ENCODE measurements at places on chromosomes 7 and 10. TPM values are rescaled to one million over a fixed set of nuclear protein-coding genes. Genes with fewer than 3 reads are reported as not detected.

The PCGF6 gene
- total RNA-seq, result 9.9 TPM

DNA sequence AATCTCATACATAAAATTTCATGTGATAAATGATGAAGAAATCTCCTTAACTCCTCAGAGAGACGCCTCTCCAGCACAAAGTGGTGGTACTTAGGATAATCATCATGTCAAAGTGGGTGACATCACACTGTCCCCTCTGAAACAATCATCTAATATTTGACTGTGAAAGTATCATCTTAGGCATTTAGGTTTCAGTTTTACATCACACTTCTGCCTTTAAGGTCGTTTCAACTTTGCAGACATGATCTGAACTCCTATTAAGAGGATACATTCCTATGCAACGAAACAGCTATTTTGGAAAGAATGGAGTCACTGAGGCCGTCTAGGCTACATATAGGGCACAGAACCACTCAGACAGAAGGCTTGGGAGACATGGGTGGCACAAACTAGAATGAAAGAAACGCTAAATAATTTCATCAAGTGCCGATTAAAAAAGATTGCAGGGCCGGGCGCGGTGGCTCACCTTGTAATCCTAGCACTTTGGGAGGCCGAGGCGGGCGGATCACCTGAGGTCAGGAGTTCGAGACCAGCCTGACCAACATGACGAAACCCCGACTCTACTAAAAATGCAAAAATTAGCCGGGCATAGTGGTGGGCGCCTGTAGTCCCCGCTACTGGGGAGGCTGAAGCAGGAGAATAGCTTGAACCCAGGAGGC lies 2.0 kb downstream of the VOPP1 start:
- DNase-seq, result no peak

DNA sequence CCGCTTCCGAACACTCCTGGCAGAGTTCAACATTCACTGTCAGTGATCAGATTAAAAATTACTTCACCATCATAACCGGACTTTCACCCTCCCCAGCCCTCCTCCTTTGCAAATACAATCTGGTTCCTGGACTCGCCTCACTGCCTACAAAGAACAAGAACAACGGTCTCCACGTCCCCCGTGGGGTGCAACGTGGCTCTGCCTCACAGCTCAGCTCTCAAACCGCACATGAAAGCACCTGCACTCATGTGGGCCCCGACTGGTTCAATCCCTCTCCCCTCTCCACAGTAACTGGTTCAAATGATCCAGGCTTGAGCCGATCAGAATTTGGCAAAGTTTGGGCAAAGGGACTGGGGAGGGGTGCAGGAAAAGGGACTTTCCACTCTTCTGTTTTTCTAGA lies 21.0 kb downstream of the ASB13 start:
- no peak for DNase-seq

DNA sequence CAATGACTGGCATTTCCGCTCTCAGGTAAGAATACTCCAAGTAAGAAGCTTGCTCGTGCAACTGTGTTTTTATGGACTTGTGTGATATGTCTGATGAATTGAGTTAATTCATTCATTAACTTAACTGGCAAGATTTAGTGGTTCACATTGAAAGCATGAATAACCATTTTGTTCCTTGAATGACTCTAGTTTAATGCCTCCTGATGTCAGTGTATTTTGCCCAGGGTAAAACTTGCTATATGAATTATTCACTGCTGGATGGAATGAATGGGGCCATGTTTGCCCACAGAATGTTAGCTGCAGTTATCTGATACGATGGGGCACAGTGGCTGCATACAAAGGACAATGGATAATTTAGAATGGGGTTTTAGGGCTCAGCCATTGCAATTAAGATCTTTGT lies 124.1 kb downstream of the ZNF365 start:
- DNase-seq, result no peak

The TMEM225B gene
- 1.8 TPM for total RNA-seq

DNA sequence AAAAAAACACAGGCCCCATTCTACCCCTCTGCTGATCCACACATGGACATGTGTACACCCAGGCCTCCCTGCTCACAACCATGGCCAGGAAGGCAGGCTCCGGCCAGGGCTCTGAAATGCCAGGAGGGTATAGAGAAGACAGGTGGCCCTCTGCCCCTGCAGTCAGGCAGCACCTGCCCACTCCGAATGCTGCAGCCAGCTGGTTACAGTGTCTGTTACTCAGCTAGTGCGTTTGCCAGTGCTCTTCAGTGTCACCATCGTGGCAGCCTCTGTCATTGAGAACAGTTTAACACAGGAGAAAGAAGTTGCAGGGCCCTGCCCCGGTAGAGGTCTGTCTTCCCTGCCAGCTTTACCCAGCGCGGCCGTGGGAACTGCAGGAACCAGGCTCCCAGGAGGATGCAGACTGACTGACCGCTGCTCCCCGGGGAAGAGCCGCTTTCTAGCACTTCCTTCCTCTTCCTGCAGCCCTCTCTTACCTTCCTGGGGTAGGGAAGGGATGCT lies 128.8 kb upstream of the FAM20C start:
- peak; percentile 64 for DNase-seq

DNA sequence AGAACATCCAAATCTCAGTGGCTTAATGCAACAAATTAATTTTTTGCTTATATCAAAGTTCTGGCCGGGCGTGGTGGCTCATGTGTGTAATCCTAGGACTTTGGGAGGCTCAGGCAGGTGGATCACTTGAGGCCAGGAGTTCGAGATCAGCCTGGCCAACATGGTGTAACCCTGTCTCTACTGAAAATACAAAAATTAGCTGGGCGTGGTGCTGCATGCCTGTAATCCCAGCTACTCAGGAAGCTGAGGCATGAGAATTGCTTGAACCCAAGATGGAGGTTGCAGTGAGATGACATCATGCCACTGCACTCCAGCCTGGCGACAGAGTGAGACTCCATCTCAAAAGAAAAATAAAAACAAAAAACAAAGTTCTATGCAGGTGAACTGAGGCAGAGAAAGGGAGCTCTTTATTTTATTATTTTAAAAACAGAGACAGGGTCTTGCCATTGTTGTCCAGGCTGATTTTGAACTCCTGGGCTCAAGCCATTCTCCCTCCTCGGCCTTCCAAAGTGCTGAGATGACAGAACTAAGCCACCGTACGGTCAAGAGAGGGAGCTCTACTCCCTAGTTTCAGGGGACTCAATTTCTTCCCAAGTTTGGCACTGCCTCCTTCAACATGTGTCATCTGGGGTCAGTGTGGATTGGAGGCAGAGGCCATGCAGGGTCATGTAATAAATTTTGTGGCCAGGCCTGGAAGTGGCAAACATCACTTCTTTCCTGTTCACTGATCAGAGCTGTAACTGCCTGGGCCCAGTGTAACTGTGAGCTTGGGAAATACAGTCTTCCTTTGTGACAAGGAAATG lies 2.4 kb downstream of the ADCK2 start:
- DNase-seq, result peak; percentile 28
